Stomach (tissue), 19 donors: ENCODE measurements at places on chromosomes 5 and 9. TPM values are rescaled to one million over a fixed set of nuclear protein-coding genes. Genes with fewer than 3 reads are reported as not detected.

The TMOD1 gene
- total RNA-seq = 7.9 TPM

The TMC1 gene
- total RNA-seq = not detected

The GMCL2 gene
- total RNA-seq = not detected

The DMAC1 gene
- total RNA-seq = 0.89 TPM

The CDC25C gene
- total RNA-seq = not detected

The FBXO38 gene
- total RNA-seq = 45.5 TPM

The CBY3 gene
- total RNA-seq = not detected

The PCDHA1 gene
- not detected for total RNA-seq

The ADGRV1 gene
- total RNA-seq = 1.4 TPM

The C9orf43 gene
- 0.55 TPM for total RNA-seq

The NEUROG1 gene
- total RNA-seq = not detected

The SPACA9 gene
- total RNA-seq = 0.55 TPM

The SGTB gene
- total RNA-seq = 39.7 TPM

The CD74 gene
- 1,185 TPM for total RNA-seq

The THBS4 gene
- 7.7 TPM for total RNA-seq

The LVRN gene
- not detected for total RNA-seq
